Uterus (tissue), 4 donors: ENCODE measurements at places on chromosomes 3 and 15.
A peak's percentile ranks its signal among the peaks of the same experiment; 100 is the strongest.

DNA sequence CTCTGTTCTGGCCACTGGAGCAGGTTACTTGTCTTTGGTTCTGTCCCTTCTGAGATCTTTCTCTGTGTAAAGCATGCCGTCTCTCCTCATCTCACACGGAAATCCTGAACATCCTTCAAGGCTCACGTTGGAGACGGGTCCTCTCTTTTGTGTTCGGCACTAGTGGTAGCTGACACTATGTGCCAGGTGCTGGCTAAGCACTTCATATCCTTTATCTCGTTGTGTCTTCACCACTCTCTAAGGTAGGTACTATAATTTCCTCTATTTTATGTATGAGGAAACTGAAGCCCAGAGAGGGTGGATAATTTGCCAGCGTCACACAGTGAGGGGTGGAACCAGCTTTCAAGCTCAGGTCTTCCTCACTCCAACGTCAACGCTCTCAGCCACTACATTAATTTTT lies 1.2 kb downstream of the IFT122 start:
- DNase-seq: no peak

DNA sequence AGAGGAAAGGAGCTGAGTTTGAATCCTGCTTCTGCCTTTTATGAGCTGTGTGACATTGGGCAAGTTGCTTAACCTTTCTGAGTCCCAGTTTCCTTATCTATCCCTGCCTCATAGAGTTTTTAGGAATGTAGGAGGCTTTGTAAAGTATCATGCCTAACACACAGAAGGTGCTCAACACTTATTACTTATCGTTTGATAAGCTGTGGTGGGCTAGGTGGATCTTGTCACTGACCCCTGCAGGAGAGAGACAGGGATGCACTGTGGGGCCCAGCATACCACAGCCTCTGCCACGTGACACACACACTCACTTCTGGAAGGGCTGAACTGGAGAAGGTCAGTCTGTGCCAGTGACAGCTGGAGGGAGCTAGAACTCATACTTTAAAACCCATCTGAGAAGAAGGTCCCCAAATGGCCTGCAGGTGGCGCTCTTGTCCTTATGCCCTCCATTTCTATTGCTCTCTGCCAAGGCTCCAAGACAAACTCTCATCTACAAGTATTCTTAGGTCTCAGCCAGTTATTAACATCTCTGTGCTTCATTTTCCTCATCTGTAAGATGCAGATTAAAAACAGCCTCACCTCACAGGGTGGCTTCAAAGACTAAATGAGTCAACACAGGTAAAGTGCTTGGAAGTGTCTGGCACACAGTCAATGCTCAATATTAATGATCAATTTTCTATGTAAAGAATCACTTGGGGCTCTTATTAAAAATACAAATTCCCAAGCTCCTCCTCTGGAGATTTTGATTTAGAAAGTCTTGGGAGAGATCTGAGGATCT lies 57.5 kb upstream of the HACD2 start:
- peak; percentile 91 for DNase-seq

DNA sequence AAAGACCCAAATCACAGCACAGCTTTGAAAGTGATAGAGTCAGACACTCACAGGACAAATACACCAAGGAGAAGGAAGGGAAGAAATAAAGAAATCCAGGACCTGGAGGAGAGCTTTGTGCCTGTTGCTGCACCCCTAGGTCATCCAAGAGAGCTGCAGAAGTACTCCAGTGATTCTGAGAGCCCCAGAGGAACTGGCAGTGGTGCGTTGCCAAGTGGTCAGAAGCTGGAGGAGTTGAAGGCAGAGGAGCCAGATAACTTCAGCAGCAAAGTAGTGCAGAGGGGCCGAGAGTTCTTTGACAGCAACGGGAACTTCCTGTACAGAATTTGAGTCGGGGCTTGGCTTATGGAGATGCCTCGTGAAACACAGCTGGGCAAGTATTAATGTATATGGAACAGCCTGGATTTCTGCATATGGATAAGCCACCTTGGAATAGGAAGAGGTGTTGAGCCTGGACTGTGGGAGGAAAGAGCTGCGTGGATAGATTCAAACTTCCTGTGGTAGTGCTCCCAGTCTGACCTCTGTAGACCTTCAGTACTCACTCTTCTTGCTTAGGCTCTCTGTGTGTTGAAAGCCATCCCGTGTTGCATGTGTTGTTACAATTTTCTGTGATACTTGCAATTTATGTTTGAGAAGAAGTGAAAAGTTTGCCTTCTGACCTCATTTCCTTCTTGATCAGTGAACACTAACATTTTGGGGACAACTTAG lies 6.1 kb downstream of the NGRN start:
- no peak for DNase-seq

GRCh38 chr3:81445712-81446111 lies 315.7 kb downstream of the GBE1 start:
- no peak for DNase-seq

GRCh38 chr3:16802389-16802788 lies 82.4 kb upstream of the PLCL2 start:
- DNase-seq: no peak

GRCh38 chr15:26773067-26773877 lies 406 bp upstream of the GABRB3 start:
- no peak for DNase-seq
